ENCODE measurements at places on chromosomes 1 and 21.

GRCh38 chr1:43042773-43043457 lies 84.2 kb upstream of the SLC2A1 start:
- no peak for DNase-seq

GRCh38 chr1:75522389-75522788 lies 88.5 kb downstream of the SLC44A5 start:
- DNase-seq = no peak

DNA sequence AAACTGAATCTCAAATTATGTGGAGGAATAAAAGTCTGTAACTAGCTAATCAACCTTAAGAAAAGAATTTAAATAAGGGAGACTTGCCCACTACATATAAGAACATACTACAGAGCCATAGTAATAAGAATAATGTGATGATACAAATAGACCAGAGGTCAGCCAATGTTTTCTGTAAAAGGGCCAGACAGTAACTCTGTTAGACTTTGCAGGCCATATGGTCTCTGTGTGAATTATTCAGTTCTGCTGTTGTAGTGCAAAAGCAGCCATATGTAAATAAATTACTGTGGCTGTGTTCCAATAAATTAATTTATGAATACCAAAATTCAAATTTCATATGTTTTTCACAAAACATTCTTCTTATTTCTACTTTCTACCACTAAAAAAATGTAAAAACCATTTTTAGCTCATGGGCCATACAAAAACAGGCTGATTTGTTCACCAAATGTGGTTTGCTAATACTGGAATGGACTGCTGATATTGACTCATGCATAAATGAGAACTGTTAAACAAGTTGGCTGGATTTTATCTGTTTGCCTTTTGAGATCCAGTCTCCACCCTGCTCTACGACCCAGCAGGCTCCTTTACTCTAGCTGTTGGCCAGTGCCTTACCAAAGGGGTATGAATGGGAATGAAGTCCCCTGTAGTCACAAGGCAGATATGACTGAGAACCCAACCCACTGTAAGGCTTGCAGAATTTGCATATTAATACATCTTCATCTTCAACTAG lies 98.2 kb upstream of the ZNHIT6 start:
- DNase-seq = no peak

DNA sequence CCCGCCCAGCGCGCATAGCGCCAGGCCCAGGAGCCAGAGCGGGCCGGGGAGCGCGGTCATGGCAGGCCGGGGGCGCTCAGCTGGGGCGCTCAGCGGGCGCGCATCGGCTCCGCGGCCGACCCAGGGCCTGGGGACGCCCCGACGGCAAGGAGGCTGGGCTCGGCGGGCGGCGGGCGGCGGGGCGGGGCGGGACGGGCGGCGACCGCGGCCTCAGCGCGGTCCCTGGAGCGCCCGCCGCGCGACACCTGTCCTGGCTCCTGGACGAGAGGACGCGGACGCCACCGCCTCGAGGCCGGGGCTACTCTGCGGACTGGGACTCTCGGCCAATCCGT lies 273 bp downstream of the BMP8B start:
- no peak for DNase-seq

DNA sequence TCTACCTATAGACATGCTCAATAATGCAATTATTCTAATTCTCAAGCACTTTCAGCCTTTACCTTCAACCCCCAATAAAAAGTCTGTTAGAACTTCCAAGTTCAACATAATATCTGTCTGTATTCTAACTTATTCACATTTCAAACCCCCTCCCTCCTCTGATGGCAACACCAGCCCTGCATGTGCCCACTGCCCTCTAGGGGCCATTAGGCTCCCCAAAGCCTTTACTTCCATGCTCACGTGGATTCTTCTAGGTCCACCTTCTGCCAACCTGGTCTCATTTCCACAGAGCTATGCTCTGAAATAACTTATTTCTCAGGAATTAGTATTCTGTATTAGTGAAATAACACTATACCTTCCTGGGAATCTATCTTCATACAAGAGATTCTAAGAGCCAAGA lies 22.2 kb upstream of the KPRP start:
- no peak for DNase-seq

GRCh38 chr1:112144733-112145426 lies 155.4 kb upstream of the KCND3 start:
- no peak for DNase-seq

DNA sequence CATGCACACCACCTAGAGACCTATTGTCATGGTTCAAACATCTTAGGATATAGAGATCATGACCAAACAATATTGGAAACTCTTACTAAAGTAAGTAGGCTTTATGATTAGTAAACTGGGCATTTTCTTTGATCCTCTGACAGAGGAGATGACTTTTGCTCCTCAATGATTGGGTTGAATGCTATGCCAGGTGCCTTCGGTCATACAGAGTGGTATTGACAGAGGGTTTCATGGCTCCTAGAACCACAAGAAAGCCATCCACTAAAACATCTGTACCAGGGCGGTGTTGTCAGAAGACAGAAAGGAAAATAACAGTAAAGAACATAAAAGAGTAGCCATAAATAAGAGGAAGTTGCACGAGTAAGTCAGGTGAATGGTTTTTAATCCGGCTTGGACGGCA lies 20.8 kb upstream of the SAMSN1 start:
- DNase-seq = no peak

GRCh38 chr1:115114308-115114707 lies 25.0 kb upstream of the TSPAN2 start:
- no peak for DNase-seq

GRCh38 chr1:114338191-114338890 lies 172.7 kb downstream of the TRIM33 start:
- DNase-seq = no peak

- no peak for DNase-seq
These were observed 2.3 kb downstream of the IL6R start for GRCh38 chr1:154407198-154408091.

DNA sequence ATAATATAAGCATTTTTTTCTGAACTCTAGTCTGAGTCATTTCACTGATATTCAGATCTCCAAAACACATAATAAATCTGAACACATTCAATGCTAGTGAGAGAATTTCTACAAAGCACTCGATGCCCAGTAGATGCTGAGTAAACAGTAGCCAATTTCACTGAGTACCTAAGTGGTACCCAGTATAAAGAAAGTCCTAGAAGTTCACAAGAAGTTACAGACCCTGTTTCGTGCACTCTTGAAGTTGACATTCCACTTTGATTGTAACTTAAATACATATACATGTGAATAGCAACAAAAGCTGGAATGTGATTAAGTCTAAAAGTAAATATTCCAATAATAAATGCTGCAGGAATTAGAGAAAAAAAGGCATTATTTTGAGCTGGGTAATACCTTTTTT lies 33.2 kb upstream of the RGS2 start:
- no peak for DNase-seq

DNA sequence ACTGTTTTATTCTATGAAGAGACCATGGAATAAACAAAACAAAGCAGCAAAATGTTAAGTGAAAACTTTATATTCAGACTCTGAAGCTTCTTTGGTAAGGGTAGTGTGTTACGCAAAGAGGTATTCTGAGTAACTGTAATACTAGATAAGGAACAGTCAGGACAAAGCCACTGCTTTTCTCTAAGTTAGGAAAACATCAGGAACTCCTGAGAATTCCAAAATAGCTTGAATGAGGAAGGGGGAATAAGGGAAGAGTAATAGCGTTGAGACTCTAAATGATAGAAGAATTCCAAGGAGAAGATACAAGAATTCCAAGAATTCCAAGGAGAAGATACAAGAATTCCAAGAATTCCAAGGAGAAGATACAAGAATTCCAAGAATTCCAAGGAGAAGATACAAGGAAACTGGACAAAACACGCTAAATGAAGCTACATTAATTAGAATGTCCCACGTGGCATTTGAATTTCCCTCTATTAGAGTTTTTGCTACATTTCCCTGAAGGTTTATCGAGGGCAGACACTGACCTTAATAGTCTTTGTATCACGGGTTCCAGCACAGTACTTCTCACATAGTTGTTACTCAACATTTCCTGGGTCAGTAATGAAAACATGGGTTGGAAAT lies 71.5 kb downstream of the SMYD3 start:
- no peak for DNase-seq

DNA sequence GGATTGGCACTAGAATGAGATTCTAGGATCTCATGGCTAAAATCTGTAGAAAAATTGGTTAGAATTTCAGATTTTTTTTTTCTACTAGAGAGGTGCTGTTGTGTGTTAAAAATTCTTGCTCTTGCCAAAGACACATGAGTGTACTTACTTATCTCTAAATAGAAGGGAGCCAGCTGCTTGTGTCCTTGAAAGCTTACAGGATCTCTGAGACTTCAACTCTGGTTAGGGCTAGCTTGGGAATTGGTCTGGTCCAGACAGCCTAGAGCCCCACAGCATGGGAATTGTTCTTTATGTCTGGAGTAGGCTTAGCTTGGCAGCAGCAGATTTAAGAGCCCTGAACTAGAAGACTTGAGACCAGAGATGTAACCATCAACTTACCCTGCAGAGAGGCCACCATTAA lies 37.3 kb downstream of the MACO1 start:
- no peak for DNase-seq

GRCh38 chr1:32339363-32339978 lies 3.4 kb upstream of the MARCKSL1 start:
- no peak for DNase-seq
